MM.1S (cell line): ENCODE measurements at places on chromosomes 2 and 18.

DNA sequence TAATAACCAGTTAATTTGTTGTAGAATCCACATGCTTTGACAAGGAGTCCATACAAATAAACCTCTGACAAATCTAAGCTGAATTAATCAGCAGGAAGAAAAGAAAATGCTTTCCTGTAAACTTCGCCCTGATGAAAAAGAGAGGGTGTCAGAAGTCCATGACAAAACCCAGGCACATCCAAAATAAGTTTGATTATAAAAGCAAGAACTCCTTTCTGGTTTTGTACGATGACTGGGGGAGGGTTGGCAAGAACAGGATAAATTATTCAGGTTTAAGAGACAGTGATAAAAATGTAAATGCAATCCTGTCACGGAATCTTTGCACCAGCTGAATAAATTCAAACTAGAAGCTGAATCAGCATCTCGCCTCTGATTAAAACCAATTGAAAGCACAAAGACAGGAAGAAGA, 469.2 kb upstream of the TNP1 start:
- no peak for DNase-seq

- DNase-seq = no peak
These were observed 241.3 kb downstream of the HDAC4 start for GRCh38 chr2:239159476-239159911.

DNA sequence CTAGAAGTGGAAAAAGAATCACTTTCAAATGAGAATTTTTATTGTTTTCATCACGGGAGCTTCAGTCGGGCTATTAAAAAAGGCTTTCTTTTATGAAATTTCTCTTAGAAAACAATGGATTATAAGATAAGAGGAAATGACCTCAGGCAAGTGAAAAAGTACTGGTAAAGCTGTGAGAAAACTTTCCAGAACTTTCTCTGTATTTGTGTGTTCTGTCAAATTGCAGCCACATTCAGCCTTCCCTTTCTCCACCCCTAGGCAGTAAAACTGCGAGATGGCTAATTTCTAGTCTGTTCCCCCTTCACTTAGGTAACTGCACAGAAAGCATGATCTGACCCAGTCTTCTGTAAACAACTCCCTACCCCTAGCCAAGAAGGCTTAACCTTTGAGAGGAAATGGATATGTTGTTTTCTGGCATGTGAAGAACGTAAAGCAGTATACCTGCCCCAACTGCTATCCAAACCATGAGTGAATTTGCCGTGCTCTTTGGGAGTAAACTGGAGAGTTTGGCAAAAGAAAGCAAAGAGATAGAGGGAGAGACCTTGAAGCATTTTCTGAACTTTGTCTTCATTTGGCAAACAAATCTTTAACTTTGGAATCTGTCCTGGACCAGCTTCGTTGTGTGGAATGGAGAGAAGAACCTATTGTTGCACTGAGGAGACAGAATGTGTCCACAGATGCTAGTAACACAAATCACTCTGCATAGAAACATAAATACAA, 105.4 kb downstream of the ETAA1 start:
- DNase-seq = no peak

DNA sequence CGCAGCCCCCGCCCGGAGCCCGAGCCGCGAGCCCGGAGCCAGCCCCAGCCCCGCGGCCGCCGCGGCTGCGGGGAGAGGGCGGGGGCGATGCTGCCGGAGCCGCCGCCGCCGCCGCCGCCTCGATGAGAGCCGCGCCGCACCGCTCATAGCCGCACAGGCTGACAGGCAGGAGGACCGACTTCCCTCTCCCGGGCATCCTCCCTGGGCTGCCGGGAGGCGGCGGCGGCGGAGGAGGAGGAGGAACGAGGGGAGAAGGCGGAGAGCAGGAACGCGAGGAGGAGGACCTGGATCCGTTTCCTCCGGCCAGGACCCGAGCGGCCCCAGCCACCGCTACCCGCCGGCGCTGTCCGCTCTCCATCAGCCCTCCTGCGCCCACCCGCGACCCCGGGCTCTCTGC, 370 bp downstream of the KLHL29 start:
- DNase-seq = no peak

- no peak for DNase-seq
These were observed 397.3 kb downstream of the ARHGAP15 start for GRCh38 chr2:143526498-143526897.

DNA sequence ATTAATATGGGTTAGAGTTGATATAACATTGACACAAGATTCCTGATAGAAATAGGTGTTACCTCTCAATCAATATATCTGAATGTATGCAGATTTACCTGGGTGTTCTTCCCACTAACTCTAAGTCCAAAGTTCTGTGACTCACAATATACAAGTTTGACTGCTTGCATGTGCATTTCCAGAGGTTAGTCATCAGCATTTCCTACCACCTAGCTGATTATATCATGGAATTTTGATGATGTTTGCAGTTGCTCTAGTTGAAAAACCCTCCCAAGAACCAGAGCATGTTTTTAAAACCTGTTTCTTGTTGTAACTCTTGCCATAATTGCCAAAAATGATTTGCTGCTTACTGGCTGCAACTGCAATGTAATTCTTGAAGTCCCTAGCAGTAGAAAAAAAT, 15.0 kb upstream of the DSG1 start:
- no peak for DNase-seq
